ENCODE measurements at places on chromosomes 5 and 9. TPM values are rescaled to one million over a fixed set of nuclear protein-coding genes. Genes with fewer than 3 reads are reported as not detected.

- H3K36me3 ChIP-seq, result peaks cover under 1% of the 10 kb centered on the region
- no peak for DNase-seq
- H3K4me3 ChIP-seq, result no peak overlapping the region
- no peaks in the 10 kb centered on the region for H3K27me3 ChIP-seq
These were observed 16.1 kb upstream of the MARCHF3 start for GRCh38 chr5:127046343-127047072.

GRCh38 chr9:83572524-83572923, 34.3 kb upstream of the FRMD3 start:
- DNase-seq, result no peak
- no peaks in the 10 kb centered on the region for H3K4me1 ChIP-seq
- H3K27me3 ChIP-seq, result no peaks in the 10 kb centered on the region
- peaks cover 5% of the 10 kb centered on the region for H3K36me3 ChIP-seq
- H3K27ac ChIP-seq, result no peak overlapping the region

GRCh38 chr5:68565427-68565826, 349.9 kb downstream of the PIK3R1 start:
- H3K36me3 ChIP-seq, result no peaks in the 10 kb centered on the region
- no peak overlapping the region for H3K4me3 ChIP-seq
- no peaks in the 10 kb centered on the region for H3K27me3 ChIP-seq
- no peaks in the 10 kb centered on the region for H3K4me1 ChIP-seq

DNA sequence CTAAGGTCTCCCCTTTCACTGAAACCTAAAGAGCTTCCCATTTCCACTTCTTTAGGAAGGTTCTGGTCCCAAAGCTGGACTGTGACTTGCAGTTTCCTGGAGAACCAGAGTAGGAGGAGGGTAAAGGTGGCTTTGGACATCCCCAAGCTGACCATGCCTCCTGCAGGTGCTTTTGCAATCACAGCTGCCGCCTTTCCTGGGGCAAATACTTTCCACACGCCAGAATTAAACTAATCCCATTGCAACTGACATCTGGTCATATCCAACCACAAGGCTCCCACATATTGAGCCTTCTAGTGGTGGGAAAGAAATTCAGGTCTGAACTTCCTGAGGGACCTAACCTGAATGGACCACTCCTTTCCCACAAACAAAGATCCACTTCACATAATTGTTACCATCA, 92.7 kb downstream of the NRG2 start:
- no peak overlapping the region for H3K4me3 ChIP-seq
- H3K27ac ChIP-seq, result no peak overlapping the region
- no peak for DNase-seq
- peaks cover 28% of the 10 kb centered on the region for H3K27me3 ChIP-seq
- H3K4me1 ChIP-seq, result no peaks in the 10 kb centered on the region
- H3K36me3 ChIP-seq, result no peaks in the 10 kb centered on the region

NR6A1 gene
- total RNA-seq, result 1.8 TPM

IRF1 gene
- 88.4 TPM for total RNA-seq

INSL4 gene
- total RNA-seq, result not detected

DNA sequence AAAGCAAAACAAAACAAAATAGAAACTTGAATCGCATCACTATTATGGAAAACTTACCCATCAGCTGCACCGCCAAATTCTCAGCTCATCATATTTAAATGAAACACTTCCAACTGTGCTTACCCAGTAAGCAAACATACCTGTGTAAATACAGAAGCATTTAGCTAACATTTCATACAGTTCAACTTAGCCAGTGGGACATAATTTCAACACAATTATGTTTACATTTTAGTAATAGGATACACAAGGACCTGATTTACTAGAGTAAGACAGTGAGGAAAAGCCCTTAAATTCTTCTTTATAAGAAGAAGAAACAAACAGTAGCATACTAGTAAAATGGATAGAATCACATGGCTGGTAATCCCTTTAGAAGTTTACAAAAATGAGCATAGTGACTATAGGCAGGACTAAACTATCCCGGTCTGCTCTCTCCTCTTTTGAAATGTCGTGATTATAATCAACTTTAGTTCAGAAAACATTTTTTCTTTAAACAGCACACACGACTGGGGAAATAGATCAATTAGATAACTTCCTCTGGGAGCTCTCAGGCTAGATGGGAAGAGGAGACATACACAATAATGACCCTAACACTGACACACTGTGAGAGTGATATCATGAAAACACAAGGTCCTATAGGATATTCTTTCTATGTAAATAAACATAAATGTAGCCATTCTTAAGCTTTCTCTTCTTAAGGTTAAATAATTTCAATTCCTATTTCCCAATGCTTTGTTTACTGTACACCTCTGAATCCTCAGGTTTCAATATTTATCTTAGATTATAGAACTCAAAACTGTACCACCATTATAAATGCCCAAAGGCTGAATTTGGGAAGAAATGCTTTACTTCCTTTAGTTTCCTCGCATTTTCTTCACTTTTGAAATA, 15.9 kb upstream of the CDC20B start:
- no peaks in the 10 kb centered on the region for H3K4me1 ChIP-seq
- H3K4me3 ChIP-seq, result no peak overlapping the region
- DNase-seq, result no peak
- no peak overlapping the region for H3K27ac ChIP-seq
- peaks cover 38% of the 10 kb centered on the region for H3K27me3 ChIP-seq

GRCh38 chr5:155735388-155735787, 591.6 kb upstream of the SGCD start:
- H3K4me1 ChIP-seq, result no peaks in the 10 kb centered on the region
- peaks cover 19% of the 10 kb centered on the region for H3K27me3 ChIP-seq
- no peaks in the 10 kb centered on the region for H3K36me3 ChIP-seq
- no peak for DNase-seq

GRCh38 chr5:103910011-103910410, 347.4 kb upstream of the NUDT12 start:
- no peak overlapping the region for H3K4me3 ChIP-seq
- no peaks in the 10 kb centered on the region for H3K27me3 ChIP-seq
- no peak overlapping the region for H3K27ac ChIP-seq
- no peaks in the 10 kb centered on the region for H3K36me3 ChIP-seq
- no peak for DNase-seq
- H3K4me1 ChIP-seq, result no peaks in the 10 kb centered on the region

DNA sequence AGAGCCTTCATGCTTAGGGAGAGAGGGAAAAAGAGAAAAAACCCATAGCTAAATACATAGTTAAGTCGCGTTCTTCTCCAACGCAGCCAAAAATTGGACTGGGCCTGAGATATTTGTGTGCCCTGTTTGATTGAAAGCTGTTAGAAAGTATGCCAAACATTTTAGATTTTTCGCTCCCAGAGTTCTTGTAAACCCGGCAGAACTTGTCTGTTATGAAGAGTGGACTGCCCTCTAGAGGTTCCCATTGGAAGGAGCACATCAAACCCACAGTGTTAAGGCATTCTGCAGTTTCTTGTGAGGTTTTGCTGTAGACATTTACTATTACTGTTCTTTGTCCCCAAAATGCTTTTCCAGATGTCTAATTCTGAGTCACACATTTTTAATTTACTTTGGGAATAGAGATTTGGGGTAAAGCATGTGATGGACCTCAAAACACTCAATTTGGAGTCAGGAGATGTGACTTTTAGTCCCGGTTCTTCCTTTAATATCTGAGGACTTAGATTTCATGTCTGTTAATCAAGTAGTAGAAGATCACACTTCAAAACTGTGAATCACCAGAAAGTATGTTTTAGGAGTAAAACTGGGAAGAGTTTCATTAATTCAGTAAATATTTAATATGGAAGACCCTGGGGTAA, 96.6 kb downstream of the PCSK1 start:
- no peak overlapping the region for H3K4me3 ChIP-seq
- H3K27ac ChIP-seq, result no peak overlapping the region
- peaks cover 16% of the 10 kb centered on the region for H3K27me3 ChIP-seq
- no peaks in the 10 kb centered on the region for H3K36me3 ChIP-seq

Data from activated naive CD4-positive, alpha-beta T cell treated with anti-CD3 and anti-CD28 coated beads for 36 hours (primary cell).